ENCODE measurements at places on chromosomes 7 and 10. TPM values are rescaled to one million over a fixed set of nuclear protein-coding genes. Genes with fewer than 3 reads are reported as not detected.

The UCMA gene
- total RNA-seq: not detected

The ADRB1 gene
- 0.17 TPM for total RNA-seq

The HOXA1 gene
- 0.45 TPM for total RNA-seq

The PGAM1 gene
- 549 TPM for total RNA-seq

The ANKRD61 gene
- not detected for total RNA-seq

The DNAJB6 gene
- total RNA-seq: 135 TPM

The NAT16 gene
- 0.15 TPM for total RNA-seq
